Liver (tissue), 10 donors: ENCODE measurements at places on chromosomes 5 and 9. TPM values are rescaled to one million over a fixed set of nuclear protein-coding genes. Genes with fewer than 3 reads are reported as not detected.

The SLC36A1 gene
- 3.9 TPM for total RNA-seq

The TLR4 gene
- total RNA-seq: 14.5 TPM

The SPINK4 gene
- 0.70 TPM for total RNA-seq

The CBY3 gene
- not detected for total RNA-seq

The IFNB1 gene
- total RNA-seq: not detected

- no peak for DNase-seq
Observed at GRCh38 chr9:109730228-109730627, 49.8 kb upstream of the PALM2AKAP2 start.

- no peak for DNase-seq
Observed at GRCh38 chr5:148425808-148426207, 42.0 kb downstream of the FBXO38 start.

GRCh38 chr5:123220621-123221146 lies 131.6 kb downstream of the PRDM6 start:
- DNase-seq: no peak

DNA sequence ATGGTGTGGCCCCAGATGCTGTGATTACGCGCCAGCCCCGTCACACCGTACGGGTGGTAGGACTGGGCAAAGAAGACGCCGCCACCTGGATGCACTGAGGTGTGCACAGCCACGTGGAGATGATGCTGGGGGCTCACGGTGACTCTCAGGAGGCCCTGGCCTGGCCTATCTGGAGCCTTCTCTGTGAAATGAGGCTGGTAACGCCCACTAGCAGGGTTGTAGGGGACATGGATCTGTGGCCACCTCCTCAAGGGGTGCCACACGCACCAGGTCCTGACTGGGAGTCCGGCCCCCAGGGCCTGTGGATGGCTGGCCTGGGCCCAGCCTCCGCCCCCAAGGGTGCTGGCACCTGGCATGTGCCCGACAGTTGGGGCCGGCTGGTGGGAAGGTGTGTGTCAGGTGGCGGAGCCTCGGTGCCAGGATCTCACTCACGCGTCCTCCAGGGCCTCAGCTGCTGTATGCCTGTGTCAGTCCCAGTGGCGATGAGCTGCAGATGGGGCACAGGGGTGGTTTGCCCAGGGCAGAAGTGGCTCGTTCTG lies 32.4 kb downstream of the NEK6 start:
- no peak for DNase-seq

DNA sequence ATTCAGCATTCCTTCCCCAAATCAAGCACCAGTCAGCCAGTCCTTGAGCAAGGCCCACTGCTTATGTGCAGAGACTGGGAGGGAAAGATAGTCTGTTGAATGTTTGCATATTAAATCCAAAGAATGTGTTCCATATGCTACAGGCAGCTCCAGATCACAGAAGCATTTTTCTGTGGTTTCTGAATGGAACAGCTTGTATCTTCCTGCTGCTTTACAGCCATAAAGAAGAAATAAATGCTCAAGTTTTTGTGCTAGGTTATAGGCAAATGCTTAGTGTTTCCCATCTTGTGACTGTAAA lies 310.3 kb downstream of the TRIM36 start:
- DNase-seq: no peak
